ENCODE measurements at places on chromosomes 3 and 15.

DNA sequence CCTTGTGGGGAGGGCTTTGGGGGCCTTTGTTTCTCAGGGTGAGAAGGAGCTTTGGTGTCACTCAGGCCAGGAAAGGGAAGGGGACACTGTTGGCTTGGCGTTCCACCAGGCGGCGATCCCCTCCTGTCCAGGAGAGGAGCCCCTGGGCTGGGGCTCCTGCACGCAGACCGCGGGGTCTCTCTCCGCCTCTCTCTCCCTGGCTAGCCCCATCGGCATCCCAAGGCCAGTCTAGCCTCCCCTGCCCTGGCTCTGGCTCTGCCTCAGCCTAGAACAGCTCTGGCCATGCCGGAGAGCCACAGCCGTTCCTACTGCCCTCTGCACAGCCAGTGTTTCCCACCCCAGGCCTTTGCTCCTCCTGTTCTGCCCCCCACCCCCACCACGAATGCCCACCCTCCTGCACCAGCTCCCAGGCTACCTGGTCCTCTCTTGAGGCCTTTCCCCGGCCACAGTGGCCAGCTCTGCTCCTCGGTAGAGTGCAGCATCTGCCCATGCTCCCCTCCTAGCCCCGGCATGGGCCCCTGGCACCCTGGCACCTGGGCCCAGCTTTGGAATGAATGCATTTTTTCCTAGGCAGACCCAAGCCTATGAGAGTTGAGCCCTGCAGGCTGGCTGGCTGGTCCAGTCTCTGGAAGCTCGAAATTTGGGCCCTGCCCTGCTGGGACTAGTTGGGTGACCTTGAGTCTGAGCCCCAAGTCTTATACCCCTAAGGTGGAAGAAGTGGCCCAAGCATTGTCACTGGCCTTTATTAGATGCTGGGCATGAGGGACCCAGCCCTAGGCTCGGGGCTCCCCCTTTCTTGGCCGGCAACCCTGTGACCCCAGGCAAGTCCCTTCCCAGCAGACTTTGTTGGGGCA, 2.4 kb downstream of the PLXNA1 start:
- no peak for DNase-seq

DNA sequence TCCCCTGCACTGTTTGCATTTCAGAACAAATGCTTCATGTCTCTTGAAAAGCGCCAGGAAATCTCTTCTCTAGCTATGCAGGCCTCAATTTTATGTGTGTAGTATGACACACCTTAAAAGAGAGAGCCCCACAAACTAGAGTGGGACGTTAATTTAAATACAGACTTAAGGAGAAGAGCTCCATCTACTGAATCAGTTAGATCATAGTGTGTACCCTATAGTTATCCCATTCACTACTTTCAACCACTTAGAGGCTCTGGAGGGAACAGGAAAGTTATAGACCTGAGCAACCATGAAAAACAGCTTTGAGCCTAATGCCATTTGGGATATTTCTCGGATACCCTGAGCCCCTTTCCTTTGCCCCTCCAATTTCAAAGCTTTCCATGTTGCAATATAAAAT, 153.7 kb downstream of the TIGIT start:
- no peak for DNase-seq

GRCh38 chr15:45126535-45127158, 3.0 kb downstream of the DUOXA1 start:
- DNase-seq = peak; percentile 55

GRCh38 chr3:14672588-14672987, 2.4 kb upstream of the C3orf20 start:
- no peak for DNase-seq

DNA sequence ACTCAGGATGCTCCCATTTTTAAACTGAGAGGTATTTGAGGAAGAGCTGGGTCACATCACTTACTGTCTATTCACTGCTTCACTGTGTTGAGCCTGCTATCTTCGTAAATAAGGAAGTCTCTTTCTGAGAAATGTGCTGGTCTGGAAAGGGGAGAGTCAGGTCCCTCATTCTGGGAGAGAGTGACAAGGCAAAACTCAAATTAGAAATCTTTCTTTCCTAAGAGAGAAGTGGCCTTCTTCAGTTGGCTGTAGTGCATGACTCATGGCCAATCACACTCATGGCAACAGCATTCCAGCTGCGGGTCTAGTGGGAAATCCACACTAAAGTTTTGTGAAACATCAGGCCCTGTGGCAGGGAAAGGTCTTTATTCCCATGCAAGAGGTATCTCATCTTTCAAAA, 11.5 kb upstream of the TIMP4 start:
- no peak for DNase-seq

GRCh38 chr3:187964760-187965159, 189.2 kb upstream of the LPP start:
- no peak for DNase-seq

GRCh38 chr3:167814441-167814951, 79.0 kb downstream of the SERPINI1 start:
- DNase-seq = no peak

DNA sequence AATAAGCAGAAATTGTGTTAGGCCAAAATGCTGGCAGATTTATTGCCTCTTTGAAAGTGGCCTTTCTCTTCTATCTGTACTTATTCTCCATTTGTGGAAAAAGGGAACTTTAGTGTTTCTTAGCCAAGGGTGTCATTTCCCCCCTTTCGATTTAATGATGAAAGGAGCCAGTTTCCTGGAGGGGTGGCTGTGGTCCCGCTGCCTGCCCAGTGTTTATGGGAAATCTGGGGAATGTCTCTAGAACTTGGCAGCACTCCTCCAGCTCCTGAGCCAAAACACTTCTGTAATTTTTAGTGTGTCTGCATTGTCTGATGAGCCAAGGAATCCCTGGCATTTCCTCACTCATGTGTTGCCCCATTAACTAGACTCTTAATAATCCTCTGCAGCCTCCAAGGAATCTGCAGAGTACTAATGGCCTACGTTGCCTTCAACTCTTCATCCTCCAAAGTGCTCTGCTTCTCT, 448.8 kb downstream of the GRM7 start:
- no peak for DNase-seq

DNA sequence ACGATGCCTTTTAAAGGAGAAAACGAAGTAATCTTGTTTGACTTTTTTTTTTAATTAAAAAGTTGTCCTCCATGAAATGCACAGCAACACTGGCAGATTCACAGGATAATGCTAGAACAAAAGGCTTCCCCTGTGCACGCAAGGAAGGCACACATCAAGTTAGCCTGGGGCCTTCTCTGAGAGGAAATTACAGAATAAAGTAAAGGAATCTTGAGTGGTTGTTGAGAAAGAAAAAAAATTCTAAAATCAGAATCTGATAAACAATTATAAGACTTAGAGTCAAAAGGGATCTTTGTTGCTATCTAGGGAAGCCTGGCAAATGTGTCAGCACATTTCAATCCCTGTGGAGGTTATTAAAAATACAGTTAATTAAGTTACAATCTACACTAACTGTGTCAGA, 946.0 kb downstream of the IGSF11 start:
- DNase-seq = no peak

- no peak for DNase-seq
Measured at GRCh38 chr15:31801152-31801551, 229.2 kb upstream of the CHRNA7 start.

DNA sequence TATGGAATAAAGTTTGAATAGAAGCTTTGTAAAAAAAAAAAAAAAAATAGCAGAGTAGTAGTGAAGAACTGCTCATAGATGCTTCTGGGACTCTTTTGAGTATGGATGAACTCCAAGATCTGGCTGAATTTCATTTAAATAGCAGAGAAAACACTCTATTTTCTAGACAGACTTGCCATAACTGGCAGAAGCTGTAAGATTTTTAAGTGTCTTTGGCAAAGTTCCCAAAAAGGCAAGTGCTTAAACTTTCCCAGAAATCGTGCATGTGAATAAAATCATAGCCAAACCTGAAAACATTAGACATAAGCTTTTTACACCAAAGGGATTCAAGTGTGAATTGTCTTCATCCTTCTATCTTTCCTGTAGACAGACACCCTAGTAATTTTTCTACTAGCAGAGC, 110.3 kb upstream of the MITF start:
- DNase-seq = no peak

- no peak for DNase-seq
Measured at GRCh38 chr3:17235310-17235709, 350.6 kb downstream of the PLCL2 start.

- peak; percentile 52 for DNase-seq
Measured at GRCh38 chr3:160486459-160486869, 36.9 kb upstream of the TRIM59 start.

DNA sequence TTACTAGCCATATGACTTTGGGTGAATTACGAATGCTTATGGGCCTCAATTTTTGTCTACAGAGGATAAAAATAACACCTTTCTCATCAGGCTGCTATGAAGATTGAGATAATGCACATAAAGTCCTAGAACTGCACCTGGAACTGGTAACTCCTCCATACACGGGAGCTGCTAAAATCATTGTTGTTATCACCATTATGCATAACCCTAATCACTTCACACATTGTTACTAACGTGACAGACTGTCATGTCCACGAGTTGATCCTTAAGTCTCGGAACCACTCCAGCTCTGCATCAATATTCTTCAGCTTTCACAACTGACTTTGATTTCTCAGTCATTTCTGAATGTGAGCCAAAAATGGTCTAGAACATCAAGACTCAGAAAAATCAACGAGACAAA, 64.1 kb downstream of the RFTN1 start:
- no peak for DNase-seq

DNA sequence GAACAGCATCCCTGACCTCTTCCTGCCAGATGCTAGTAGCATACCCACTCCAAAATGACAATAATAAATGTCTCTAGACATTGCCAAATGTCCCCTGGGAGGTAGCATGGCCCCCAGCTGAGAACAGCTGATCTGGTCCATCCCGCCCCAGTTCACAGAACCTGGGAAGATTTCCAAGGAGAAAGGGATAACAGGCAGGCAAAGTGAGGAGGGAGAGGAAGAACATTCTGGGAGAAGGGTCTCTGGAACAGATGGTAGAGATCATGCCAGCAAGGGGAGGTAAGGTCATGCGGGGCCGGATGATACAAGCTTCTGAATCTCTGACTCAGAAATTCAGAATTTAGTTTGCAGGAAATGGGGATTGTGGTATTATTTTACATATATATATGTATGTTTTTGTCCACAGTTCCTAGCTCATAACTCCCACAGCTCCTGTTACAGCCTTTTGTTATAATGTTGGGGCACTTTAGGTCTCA, 192.7 kb downstream of the SUCLG2 start:
- DNase-seq = no peak

- peak; percentile 8 for DNase-seq
Measured at GRCh38 chr3:42846685-42847522, 28.8 kb downstream of the CYP8B1 start.

DNA sequence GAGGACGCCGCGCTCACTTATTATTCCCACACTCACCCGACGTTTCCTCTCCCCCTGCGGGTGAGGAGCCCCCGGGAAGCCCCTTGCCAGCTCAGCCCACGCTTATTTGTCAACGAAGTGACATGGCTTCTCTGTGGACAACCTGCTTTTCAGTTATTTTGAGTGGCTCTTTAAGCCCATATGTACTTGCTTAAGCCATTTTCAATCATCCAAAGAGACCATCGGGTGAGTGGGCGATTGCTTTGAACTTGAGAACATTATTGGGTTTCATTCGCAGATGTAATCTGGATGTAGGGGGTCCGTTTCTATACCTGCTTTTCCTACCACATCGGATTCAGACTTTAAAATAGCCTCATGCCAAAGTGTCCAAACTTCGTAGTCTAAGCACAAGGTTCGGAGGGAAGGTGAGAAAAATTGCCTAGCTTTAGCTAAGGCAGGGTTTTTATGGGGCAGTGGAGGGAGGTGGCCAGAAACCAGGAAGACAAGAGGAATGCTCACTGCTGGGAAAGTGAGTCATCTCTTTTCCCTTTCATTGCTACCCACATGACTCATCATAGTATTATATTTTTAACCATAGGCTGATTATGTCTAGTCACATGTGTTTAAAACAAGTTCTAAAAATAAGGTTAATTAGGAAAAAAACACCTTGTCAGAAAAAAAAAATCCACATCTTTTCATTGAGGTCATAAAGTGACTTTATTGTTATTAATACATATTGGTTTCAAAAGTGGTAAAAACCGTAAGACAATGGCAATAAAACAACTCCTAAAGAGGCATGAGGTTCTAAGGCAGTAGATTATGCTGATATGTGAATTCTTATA, 773.1 kb upstream of the NR2F2 start:
- DNase-seq = no peak

DNA sequence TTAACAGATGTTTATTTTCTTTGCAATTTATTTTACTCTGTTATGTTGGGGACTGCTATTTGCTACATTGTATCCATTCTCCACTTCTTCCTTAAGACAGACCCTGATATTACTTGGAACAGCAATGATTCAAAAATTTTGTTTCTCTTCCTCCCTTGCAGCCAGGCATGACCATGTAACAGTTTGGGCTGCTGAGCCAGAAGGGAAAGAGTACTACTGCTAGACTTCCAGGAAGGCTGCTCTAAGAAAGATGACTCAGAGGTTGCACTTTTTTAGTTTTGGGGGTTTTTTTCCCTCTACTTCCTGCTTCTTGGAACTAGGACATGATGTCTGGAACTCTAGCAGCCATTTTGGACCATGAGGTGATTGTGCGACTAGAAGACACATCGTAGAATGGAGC, 10.3 kb downstream of the PRR20G start:
- DNase-seq = no peak

DNA sequence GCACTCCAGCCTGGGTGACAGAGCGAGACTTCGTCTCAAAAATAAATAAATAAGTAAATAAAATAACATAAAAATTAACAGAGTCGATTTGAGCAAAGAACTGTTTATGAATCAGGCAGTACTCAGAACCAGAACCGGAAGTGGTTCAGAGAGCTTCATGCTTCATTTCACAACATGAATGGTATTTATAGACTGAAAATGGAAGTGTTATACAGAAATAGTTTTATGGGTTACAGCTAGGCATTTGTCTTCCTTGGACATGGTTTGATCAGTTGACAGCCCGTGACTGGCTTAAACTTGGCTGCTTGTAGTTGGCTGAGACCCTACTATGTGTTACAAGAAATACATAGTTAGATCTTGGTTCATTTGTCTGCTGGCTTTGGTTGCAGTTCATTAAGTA, 216.0 kb upstream of the MCTP2 start:
- DNase-seq = no peak

- no peak for DNase-seq
Measured at GRCh38 chr3:19171794-19172193, 23.5 kb downstream of the KCNH8 start.

- no peak for DNase-seq
Measured at GRCh38 chr15:80265021-80265420, 13.0 kb upstream of the CTXND1 start.
